ENCODE measurements at places on chromosomes 6 and 20.
A peak's percentile ranks its signal among the peaks of the same experiment; 100 is the strongest.

- DNase-seq: no peak
Measured at GRCh38 chr6:44842616-44843015, 455.1 kb downstream of the CDC5L start.

DNA sequence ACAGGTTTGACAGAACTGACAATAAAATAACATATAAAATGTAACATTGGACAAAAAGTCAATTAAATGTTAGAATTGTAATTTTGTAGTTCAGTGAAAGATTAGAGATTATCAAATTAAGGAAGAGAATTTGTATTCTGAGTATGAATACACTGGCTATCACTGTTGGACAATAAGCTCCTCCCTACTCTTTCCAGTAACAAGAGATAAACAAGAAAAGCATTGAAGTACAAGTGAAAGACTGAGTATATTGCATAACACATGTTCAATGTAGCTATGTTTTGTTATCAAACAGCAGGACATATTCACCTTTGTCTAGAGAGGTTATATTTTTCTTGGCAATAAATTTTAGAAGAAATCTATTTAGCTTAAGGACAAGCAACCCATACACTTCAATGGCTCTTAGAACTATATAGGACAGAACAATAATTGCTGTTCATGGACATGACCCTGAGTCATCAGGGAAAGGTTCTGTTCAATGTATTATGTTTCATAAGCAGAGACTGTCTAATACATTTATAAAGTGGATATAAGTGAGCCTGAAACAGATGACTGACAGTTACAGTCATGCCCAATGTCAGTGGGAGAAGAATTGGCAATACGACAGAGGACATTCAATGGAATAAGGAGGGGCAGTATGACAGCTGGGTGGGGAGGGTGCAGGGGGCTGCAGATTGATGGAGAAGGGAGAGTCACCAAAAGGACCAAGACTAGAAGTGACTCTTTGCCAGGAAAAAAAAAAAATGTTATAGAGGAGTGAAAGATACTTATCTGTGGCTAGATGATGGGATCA is 520.4 kb downstream of the FRK start:
- no peak for DNase-seq

DNA sequence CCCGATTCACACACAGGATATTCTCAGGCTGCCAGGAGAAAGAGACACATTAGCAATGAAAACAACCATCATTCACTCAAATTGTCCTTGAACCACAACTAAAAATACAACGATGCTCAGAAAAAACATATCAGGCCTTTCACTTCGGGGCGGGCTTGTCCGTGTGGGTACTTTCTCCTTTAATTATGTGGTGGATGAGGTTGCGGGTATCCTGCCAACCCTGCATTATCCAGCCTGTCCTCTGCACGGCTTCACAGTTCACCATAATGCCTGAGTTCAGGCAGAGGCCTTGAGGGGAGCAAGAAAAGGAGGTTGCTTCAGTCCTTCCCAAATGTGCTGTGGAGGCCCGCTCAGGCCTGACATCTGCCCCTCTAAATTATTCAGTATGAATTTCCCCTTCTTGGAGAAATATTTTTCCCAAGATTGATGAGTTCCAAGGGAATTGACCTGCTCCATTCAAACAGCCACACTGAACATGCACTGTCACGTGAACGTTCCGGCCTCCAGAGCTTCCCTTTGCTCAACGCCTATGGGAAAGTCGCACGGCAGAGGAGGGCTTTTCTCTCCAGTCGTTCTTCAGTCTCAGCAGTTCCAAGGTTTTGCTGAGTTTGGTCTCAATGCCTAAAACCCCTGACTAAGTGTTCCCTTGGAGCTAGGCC is 70.3 kb downstream of the MYLK4 start:
- DNase-seq: no peak

DNA sequence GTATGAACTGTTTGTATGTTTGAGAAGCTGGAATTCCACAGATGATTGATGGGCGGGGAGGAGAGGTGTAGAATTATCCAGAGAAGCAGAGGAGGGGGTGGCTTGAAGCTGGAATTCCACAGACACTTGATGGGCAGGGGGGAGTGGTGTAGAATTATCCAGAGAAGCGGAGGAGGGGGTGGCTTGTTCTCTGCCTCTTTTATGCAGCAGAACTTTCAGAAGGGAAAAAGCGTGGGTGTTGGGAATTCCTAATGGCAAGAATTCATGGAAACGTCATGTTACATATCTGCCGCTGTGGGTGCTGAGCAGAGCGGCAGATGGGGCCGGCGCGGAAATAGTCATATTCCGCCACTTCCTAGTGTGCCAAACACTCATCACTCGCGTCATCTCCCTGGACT is 167.9 kb upstream of the KCNG1 start:
- DNase-seq: no peak

DNA sequence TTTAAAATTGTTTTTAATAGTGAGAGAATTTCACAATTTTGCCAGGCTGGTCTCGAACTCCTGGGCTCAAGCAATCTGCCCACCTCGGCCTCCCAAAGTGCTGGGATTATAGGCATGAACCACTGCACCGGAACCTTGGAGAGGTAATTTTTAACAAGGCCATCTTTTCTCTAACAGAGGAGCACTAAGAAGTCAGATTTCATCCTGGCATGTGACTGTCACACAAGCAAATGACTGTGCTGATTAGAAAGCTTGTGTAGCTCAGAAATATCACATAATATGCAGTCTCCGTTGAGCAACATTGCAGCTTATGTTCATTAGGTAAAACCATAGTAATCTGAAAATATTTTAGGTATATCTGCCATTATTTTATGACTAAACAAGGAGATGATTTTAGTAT is 156.0 kb downstream of the CCDC170 start:
- no peak for DNase-seq

DNA sequence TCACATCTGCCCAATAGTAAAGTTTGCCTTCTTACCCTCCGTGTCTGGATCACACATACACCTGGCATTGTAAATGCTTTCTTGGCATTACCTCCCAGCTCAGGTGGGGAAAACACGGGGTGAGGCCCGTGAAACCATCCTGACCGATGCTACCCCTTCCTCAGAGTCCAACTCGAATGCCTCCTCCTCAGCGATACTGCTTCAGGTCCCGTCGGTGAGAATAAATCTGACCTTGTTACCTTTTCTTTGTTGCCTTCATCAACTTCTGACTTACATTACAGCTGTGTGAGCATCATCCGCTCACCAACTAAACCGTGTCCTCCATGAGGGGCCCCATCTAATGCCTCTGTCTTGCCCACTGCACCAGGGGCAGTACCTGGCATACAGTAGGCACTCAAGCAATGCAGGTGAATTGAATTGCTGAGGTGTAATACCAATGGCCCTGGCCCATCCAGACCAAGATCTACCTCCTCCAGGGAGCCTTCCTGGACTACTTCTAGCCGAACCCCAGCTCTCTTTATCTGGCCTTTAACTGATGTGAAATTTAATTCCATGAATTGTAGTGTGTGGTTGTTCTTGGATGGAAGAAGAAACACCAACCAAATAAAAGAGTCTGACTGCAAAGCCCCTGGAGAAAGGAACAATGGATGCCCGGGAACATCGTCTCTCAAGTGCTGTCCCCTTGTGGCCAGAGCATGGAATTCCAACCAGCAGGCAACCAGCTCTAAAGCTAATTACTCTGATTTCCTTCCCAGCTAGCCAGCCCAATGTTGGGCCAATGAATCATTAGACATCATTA is 141.5 kb downstream of the ANKRD60 start:
- peak; percentile 65 for DNase-seq

DNA sequence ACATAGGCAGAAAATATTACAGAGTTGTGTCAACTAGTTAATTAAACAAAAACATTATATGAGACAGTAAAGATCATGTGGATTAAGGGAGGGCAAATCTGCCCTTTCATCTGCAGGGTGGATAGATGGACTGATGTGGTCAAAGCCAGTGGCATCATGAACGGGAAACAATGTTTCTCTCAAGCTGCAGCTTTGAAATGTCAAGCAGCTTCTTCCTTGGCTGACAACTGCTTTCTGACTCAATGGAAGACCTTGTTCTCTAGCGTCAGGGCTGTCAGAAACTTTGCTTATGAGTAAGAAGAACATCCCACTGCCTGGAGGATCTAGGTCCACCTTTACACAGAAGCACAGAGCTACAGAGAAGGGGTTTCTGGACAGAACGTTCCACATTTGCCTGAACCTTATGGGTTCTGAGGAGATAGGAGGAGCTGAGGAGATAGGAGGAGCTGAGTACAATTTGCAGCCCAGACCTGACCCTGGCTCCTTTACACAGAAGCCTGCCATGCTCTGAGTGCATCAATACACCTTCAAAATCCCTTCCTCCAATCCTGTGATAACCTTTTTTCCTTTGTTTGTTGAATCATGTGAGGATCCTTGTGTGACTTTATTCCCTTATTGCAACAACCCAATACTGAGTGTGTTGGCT is 6.1 kb downstream of the CST5 start:
- DNase-seq: no peak
